ENCODE measurements at places on chromosomes 13 and 19.

GRCh38 chr13:42548731-42549551 lies 25.0 kb upstream of the TNFSF11 start:
- no peak for DNase-seq

DNA sequence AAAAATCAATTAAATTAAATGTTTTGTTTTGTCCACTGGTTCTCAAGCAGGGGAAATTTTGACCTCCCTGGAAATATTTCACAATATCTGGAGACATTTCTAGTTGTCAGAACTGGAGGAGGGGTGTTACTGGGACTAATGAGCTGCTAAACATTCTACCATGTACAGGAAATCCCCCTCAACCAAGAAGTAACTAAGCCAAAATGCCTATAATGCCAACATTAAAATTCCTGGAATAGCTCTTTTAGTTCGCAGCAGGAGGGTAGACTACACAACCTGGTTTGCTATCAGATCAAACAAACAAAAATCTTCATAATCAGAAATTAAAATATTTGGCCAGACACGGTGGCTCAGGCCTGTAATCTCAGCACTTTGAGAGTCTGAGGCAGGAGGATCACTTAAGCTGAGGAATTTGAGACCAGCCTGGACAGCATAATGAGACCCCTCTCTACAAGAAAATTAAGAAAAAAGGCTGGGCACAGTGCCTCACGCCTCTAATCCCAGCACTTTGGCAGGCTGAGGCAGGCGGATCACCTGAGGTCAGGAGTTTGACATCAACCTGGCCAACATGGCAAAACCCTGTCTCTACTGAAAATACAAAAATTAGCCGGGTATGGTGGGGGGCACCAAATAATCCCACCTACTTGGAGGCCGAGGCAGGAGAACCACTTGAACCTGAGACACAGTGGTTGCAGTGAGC lies 13.7 kb upstream of the SMARCA4 start:
- DNase-seq, result no peak

DNA sequence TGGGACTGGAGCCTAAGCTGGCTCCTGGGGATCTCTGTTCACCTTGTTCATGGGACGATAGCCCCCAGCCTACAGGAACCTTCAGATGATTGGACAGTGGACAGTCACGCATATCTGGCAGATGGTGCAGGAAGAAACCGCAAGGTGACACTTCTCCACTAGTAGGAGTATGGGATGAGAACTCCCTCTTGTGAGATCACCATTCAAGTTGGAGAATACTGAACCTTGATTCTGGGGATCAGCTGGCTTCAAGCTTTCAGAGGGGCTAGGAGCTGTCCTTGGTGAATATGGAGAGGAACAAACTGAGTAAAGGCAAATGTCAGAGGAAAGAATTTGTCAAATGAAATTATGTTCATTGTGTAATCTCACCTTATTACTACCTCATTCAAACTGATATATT lies 204.5 kb downstream of the PDS5B start:
- DNase-seq, result no peak

DNA sequence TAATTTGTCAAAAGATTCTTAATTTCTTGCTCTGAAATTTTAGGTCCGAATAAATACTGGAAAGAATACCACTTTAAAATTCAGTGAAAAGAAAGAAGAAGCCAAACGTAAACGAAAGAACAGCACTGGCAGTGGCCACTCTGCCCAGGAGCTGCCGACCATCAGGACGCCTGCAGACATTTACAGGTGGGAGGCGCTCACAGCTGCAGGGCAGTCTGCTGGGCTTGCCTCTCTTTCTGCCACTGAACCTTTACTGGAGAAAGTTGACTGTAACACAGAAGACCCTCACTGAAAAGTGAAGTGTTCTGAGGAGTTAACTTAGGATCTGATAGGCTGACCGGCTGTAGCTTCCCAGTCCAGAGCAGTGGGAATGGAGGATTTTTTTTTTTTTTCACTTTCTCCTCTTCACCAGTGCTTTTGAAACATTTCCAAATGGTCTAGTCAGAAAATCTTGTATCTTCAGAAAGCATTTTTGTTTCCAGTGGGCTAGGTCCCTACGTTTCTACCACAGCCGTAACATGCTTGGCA lies 69.1 kb downstream of the URI1 start:
- no peak for DNase-seq

DNA sequence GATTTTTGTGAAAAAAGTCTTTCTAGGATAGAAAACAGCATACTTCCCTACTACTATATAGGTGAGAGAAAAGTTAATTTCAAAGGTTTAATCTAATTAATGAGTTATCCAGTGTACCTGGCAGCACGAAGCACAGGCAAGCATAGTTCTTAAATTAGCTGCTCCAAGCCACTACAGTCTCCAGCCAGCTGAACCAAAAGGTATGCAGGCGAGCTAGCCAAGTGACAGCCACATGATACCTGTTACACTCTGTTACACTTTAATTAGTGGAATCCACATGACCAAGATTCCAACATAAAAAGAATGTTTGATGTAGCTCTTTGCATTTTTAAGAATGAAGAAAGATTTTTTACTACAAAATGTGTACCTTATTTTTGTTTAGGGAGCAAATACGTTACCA lies 15.5 kb downstream of the SLC25A30 start:
- no peak for DNase-seq
